Activated CD4-positive, CD25-positive, alpha-beta regulatory T cell (primary cell): ENCODE measurements at places on chromosomes 7 and 10.

GRCh38 chr10:81600185-81600584 lies 274.8 kb upstream of the NRG3 start:
- no peak for DNase-seq

GRCh38 chr10:81179324-81179723 lies 641.6 kb downstream of the SH2D4B start:
- no peak for DNase-seq

DNA sequence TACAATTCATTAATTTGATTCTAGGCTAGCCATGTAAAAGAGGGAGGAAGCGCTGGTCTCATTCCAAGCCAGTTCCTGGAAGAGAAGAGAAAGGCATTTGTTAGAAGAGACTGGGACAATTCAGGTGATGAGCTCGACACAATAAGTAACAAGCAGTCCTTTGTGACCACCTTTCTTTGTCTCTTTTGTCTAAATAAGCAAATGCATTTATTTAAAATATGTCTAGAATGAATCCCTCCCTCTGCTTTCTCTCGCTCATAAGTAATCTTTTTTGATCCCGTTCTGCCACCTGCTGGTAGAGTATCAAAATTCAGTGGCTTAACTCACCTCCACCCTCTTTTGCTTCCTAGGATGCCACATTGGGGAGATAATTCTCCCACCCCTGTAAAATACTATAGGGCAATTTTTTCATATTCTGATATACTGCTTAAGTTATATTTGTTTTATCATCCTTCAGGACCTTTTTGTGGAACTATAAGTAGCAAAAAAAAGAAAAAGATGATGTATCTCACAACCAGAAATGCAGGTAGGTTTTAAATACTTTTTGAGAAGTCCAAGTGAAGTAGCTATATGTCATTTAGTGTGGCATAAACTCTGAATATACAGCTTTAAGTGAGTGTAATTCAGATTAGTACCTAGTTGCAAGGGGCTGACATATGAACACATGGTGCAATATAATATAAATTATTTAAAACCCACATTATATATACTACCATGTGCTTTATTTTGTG lies 91.5 kb downstream of the GSDME start:
- DNase-seq, result peak; percentile 6

GRCh38 chr7:95840953-95841950 lies 68.9 kb downstream of the DYNC1I1 start:
- no peak for DNase-seq

- DNase-seq, result no peak
Measured at GRCh38 chr7:142083605-142084004, 27.9 kb upstream of the MGAM2 start.

DNA sequence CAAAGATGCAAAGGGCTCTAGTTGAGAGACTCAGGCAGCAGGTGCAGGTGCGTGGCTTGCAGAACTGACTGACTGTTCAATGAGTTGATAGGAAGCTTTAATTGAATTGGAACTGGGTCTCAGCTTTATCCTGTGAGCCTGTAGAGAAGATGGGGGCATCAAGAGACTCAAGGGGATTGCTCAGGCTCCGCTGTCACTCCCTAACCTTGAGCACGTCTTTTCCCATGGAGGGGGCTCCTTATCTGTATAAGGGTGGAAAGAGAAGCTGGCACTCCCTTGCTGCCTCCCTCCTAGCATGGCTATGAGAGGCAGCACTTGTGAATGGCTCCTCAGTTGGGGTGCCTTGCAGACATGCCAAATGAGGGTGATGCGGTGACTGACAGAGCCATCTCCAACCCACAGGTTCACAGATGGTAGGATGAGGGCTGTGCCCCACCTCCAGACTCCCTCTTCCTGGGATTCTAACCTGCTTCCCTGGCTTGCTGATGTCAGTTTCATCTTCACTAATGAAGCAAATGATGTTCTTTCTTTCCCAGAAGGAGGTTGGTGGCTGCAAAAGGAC lies 12.4 kb upstream of the PLEKHA1 start:
- no peak for DNase-seq

DNA sequence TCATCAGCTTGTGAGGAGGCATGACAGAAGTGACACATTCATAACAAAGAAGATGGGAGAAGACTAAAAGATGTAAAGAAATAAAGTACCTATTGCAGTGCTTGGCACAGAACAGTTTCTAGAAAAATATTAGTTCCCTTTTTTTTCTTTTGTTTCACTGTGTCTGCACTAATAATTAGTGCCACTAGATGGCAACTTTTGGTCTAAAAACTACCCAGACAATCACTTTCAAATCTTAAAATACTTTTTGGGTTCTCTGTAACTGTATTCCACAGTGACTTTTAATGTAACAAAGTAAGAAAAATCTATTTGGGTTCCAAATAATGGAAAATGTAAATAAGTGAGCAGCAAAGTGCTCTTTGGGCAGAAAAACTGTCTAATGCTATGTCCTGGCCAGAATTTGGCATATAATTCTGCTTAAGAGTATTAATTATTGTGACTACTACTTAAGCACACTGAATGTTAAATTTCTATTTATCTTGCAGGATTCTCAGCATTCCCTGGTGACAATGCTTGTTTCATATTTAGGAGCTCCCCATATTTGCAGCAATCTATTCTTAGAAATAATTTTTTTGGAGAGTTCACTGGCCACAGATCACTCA lies 134.8 kb upstream of the KIF5B start:
- DNase-seq, result no peak

DNA sequence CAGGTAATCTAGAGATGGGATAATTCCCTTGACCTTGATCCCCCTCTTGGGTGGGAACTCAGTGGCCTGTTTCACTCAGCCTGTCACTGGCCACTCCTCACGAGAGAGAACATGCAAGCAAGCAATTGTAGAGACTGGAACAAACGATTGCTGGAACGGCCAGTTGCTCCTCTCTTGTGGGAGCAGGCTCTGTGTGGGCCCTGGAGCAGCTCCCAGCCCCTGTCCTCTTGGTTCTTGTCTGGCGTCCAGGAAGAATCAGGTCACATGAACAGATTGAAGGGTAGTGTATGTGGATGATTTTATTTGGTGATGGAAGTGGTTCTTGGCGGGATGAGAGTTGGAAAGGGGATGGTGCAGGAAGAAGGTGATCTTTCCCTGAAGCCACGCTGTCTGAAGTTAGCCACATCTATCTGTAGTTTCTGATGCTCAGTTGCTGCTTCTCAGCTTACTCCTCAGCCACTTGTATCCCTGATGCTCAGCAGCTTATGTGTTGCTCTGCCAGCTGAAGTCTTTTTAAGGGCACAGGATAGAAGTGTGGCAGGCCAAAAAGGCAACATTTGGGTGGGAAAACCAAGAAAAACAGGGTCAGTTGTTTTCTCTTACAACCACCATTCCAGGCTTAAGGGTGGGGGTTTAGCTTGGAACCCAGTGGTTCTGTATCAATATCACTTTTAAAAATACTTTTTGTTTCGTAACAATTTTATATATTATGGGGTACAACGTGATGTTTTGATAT lies 15.9 kb downstream of the RNF133 start:
- no peak for DNase-seq

GRCh38 chr7:88395715-88396114 lies 89.0 kb upstream of the STEAP4 start:
- DNase-seq, result no peak

DNA sequence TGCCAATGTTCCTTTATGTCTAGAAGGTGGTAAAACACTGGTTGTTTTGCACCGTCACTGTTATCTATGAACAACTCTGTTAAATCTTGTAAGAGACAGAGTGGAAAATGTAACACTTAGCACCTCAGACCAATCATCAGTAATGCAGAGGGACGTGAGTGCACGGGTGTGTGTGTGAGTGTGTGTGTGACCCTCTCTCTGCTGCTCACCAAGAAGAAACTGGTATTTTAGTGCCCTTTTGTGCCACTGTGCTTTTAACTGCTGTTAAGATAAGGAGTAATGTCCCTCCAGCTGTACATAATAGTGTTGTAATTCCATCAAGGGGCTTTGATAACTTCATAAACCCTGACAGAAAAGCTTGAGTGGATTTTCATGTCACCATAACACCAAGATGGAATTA lies 130.1 kb downstream of the CREB5 start:
- DNase-seq, result no peak

- no peak for DNase-seq
Measured at GRCh38 chr7:46969303-46970130, 612.4 kb downstream of the TNS3 start.

DNA sequence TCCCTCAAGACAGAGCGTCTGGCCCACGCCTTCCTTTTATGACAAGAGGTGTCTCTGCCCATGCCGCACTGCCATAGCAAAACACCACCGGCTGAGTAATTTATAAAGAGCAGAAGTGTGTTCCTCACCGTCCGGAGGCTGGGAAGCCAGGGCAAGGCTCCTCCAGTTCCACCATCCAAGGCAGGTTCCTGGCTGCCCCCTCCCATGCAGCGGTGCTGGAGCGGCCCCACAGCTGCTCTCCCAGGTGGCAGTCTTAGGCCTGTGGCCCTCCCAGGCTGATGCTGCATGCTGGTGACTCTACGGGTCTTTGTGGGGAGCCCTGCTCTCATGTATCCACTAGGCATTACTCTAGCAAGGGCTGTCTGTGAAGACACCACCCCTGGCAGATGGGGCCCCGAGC lies 113.1 kb downstream of the TCERG1L start:
- DNase-seq, result no peak

DNA sequence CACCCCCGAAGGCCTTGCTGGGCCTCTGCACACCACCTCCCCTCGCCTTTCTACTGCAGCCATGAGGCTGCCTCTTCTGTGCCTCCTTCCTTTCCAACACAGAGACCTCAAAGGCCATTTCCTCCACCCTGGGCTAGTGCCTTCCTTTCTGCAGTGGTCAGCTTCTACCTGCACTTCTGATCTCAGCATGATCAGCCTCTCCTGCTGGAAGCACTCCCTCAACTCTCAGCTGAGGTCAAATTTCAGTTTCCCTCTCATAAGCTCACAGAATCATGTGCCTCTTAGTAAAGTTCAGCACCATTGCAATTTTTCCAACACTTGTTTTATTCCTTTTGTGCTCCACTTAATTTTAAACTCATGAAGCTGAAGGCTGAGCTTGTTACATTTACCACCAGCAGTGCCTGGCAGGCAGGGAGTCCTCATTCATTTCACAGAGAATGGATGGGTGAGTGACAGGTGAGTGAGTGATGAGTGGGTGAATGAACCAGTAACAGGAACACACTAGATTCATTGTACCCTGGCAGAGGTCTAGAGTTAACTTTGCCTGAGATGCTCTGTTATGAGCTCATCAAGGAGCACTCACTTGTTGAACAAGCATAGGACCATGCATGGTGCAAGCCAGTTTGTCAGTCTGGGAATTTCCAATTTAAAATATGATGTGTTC lies 124.0 kb upstream of the PRSS58 start:
- no peak for DNase-seq

DNA sequence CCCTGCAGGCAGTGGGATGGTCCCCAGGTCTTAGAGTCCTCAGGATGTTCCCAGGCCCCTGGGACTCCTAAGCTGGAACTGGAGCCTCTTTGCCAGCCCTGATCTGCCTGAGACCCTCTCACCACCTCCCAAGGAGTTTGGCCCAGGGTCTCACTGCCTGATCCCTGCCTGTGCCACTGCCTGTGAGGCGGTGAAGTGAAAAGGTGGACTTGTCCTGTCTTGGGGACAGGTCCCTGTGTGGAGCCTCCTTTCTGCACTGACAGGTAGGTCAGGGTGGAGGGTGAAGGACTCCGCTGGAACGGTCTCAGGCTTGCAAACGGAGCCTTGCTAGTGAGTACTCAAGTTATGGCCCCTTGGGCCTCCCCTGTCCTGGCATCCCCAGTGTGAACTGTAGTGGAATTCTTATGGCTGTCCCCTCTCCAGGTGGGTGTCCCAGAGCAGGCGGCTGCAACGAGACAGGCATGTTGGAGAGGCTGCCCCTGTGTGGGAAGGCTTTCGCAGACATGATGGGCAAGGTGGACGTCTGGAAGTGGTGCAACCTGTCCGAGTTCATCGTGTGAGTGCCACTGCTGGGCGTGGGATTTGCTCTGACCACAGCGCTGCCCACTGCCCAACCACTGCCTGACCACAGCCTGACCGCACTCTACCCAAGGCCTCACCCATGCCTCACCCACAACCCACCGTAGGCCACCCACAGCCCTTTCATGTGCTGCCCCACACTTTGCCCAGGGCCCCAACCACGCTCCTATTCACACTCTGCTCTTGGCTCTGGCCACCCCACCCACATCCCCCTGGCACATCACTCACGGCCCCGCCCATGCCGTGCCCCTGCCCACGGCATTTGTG lies 19.5 kb downstream of the RAMP3 start:
- DNase-seq, result no peak

DNA sequence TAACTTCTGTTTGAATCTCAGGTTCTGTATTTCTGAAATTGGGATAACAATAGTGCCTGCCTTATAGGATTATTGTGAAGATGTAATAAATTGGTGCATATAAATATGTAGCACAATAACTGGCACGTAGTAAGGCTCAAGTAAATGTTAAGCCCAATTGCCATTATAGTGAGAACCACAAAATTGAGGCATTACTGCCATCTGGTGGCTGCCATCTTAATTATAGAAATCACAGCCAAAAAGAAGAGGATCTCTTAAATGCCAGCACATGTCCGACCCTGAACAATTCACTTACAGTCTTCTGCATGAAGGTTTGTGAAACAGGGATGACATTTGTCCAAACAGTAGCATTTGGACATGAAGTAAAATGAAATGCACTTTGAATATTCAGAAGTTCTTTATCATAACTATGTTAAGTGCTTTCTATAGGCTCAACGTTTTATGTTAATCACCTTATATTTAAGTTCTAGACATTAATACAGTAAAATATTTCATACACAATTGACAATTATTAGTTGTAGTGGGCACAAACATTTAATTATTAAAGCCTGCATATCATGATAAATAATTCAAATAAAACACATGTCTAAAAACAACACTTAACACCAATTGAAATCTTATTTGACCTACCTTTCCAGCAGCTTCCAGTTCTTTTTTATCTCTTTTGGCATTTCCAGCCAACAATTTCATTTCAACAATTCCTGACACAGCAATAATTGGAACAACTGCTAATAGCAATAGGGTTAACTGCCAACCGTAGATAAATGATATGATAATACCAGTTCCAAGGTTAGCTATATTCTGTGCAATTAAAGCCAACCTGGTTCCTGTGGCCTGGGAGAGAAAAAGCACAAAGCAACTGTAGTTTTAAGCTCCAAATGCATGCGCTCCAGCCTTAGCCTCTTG lies 58.5 kb downstream of the ABCB4 start:
- DNase-seq, result peak; percentile 38

- DNase-seq, result no peak
Measured at GRCh38 chr7:40509287-40509996, 374.6 kb downstream of the SUGCT start.

- DNase-seq, result no peak
Measured at GRCh38 chr10:73126343-73126742, 16.1 kb downstream of the NUDT13 start.

DNA sequence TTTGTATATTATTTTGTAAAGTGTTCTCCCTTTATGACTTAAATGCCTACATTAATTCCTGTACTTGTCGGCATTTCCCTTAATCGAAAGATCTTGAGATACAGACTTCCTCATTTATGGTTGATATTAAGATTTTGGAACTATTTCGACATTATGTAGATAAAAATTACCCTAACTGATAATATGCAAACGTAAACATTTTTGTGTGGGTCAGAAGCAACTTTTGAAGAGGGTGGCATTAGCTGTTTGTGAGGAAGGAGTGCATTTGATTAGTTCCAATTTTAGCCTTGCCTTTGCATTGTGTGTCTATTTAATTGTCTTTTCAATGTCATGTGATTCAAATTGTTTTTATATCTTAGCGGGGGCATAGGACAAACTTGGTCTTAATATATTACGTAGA lies 114.7 kb downstream of the BICC1 start:
- no peak for DNase-seq
